Activated naive CD4-positive, alpha-beta T cell treated with anti-CD3 and anti-CD28 coated beads for 36 hours (primary cell): ENCODE measurements at places on chromosomes 4 and X. TPM values are rescaled to one million over a fixed set of nuclear protein-coding genes. Genes with fewer than 3 reads are reported as not detected.

DNA sequence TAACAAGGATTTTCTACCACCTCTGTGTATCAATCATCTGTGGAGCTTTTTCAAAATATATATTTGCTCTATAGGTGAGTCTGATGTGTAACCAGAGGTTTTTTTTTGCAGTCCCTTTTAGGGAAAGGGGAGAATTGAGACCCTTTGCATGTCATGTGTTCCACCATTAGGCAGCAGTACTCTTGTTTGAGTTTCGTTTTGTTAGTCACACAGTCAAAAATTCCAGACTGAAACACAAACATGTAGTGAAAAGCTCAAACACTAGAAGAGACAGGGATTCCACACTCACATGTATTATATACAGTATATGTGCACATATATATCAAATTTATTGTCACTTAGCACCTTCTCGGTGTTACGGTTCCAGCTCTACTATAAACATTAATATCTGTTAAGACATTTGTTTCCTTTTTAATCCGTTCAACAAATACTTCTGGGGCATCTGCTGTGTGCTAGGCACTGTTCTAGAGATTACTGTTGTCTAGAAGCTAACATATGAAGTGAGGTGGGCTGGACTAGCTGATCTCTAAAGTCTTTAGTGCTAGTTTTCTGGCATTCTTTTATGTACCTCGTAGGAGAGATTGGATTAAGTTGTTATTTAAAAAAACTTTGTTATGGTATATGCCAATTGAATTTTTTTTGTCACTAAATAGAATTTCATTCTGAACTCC lies 5.5 kb downstream of the USP9X start:
- no peak overlapping the region for H3K4me3 ChIP-seq
- DNase-seq: no peak
- peaks cover 11% of the 10 kb centered on the region for H3K36me3 ChIP-seq
- no peaks in the 10 kb centered on the region for H3K27me3 ChIP-seq
- H3K4me1 ChIP-seq: peaks cover 68% of the 10 kb centered on the region

GRCh38 chr4:173334891-173335752 lies 964 bp upstream of the HMGB2 start:
- peak overlapping the region; percentile 99 for H3K4me3 ChIP-seq
- peak; percentile 79 for DNase-seq
- peaks cover 35% of the 10 kb centered on the region for H3K36me3 ChIP-seq
- H3K27ac ChIP-seq: peak overlapping the region; percentile 99
- peaks cover 12% of the 10 kb centered on the region for H3K27me3 ChIP-seq

Gene ZNF827
- 15.6 TPM for total RNA-seq

Gene PAGE4
- total RNA-seq: not detected
